Stimulated activated CD8-positive, alpha-beta memory T cell treated with anti-CD3 and anti-CD28 coated beads, Interleukin-4, amount 100 ng/mL, for 1 hour (primary cell): ENCODE measurements at places on chromosomes 11 and 22.

DNA sequence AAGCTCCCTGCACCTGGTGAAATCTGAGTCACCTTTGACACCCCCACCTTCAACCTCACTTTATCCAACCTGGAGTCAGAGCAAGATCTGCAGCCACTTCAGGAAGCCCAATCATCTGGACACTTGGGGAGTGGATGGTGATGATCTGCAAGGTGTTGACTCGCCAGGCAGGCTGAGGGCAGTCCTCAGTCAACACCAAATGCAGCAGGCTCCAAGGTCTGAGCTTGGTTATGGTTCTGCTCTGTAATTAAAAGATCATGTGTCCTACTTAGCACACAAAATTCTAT, 446.9 kb downstream of the BRD1 start:
- DNase-seq, result no peak

DNA sequence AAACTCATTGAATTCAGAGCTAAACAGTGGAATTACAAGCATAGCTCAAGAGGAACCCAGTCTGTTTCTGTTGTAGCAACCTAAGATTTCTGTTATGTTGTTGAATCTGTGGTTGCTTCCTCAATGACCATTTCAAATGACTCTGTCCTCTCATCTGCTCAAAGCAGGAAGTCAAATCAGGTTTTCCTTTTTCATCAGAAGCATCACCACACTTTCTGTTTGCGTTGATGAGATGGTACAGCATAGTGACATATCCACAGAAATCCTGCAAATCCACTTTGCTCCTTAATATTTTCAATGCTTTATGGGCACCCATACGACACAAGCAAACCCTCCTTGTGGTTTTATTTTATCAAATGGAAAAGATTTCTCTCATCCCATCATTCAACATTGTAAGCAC, 12.6 kb upstream of the UCP2 start:
- DNase-seq, result no peak

GRCh38 chr22:25076336-25076735, 123.3 kb upstream of the CRYBB3 start:
- DNase-seq, result no peak

DNA sequence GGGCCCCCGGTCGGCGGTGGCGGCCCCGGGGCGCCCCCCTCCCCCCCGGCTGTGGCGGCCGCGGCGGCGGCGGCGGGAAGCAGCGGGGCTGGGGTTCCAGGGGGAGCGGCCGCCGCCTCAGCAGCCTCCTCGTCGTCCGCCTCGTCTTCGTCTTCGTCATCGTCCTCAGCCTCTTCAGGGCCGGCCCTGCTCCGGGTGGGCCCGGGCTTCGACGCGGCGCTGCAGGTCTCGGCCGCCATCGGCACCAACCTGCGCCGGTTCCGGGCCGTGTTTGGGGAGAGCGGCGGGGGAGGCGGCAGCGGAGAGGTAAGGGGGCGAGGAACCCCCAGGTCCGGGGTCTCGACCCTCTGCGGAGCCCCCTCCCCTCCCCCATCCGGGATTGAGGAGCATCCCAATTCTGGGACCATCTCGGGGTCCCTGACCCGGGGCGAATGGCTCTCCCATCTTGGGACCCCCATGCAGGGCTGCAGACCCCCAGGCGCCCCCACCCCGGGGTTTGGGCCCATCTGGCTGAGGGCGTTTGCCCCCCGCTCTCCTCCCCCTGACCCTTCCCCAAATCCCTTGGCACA, 431 bp downstream of the KMT2A start:
- DNase-seq, result peak; percentile 29

DNA sequence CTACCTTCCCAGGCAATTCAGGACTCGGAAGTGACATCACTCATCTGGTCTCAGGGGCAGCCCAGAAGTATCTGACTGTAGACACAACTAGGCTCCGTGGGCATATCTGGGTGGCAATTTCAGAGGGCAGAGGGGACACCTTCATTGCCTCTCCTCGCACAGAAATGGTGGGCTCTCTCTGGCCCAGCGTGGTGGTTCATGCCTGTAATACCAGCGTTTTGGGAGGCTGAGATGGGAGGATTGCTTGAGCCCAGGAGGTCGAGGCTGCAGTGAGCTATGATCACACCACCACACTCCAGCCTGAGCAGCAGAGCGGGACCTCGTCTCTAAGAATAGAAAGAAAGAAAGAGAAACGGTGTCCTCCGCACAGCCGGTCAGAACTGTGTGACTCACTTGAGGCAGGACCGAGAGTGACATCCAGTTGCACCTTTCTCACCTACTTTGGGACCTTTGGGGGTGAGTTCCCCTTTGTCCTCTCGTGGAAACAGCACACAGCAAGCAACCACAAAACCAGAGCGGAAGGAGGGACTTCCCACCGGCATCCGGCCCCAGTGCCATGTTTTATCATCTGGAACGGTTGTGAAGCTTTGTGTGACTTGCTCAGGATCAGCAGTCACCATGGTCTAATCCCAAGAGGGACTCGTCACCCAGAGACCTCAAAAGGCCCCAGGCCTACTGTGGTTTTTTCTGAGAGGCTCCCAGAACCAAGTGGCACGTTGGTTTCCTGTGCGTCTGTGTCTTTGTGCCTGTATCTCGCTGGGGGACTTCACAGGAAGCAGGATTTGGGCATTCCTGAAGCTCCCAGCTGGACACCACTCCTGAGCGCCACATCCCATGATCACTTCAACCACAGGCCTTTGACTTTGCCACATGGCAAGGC, 38.4 kb upstream of the EMID1 start:
- no peak for DNase-seq

- no peak for DNase-seq
Measured at GRCh38 chr11:45082744-45083543, 63.5 kb upstream of the PRDM11 start.

- DNase-seq, result no peak
Measured at GRCh38 chr22:24153959-24154358, 27.3 kb upstream of the SUSD2 start.
